ENCODE measurements at places on chromosomes 16 and 17. TPM values are rescaled to one million over a fixed set of nuclear protein-coding genes. Genes with fewer than 3 reads are reported as not detected.

The ZFP3 gene
- total RNA-seq: 0.19 TPM

The NFATC2IP gene
- 13.7 TPM for total RNA-seq

The FOXF1 gene
- total RNA-seq: not detected

The PLEKHG4 gene
- total RNA-seq: 10.5 TPM

The KRTAP4-5 gene
- total RNA-seq: not detected

The ZNF469 gene
- not detected for total RNA-seq

The TNFRSF13B gene
- total RNA-seq: not detected

The EPX gene
- total RNA-seq: 0.27 TPM

The CA7 gene
- not detected for total RNA-seq

The ZNF207 gene
- total RNA-seq: 171 TPM

The PPL gene
- 0.03 TPM for total RNA-seq

The TM4SF5 gene
- total RNA-seq: not detected

The MT1H gene
- not detected for total RNA-seq

The KRTAP3-3 gene
- not detected for total RNA-seq

The AATK gene
- 9.3 TPM for total RNA-seq

The IL17C gene
- total RNA-seq: not detected

The SHMT1 gene
- total RNA-seq: 21.4 TPM

The CCDC154 gene
- 0.40 TPM for total RNA-seq

The SLC35G6 gene
- not detected for total RNA-seq

The ABCC6 gene
- 0.24 TPM for total RNA-seq

The XYLT1 gene
- total RNA-seq: 21.1 TPM

The TBC1D3E gene
- total RNA-seq: not detected

The ZG16B gene
- total RNA-seq: not detected
